ENCODE measurements at places on chromosomes 11 and 22.

DNA sequence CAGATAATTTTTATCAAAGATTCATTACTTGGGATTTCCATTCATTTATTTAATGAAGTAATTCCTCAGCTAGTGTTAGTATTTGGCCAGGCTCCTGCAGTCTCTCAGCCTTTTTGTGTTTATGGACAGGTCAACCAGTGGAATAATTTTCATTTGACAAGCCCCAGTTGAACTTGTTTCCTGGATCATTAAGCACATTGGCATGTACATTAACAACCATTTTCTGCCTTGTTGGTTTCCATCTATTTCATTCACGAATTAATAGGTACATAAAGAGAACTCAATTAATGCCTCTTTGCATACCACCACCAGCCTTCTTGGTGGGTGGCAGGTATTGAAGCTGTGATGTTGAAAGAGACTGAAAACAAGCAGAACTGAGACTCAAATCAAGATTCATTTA lies 745.2 kb downstream of the KCNA4 start:
- DNase-seq = no peak

DNA sequence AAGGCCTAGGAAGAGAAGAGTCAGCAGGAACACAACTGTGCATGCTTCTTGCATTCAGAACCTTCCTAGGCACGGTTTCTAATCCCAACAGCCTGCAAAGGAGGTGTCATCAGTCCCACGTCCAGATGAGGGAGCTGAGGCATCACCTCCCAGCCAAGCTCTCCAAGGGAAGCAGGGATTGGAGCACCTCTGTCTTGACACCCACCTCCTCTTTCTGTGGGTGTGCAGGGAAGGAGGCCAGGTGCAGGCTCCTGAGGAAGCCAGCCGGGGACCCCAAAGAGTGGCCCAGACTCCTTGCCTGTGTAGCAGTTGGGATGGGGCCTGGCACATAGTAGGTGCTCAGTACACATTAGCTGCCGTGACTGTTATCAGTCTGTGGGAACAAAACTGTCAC lies 2.0 kb downstream of the PNPLA5 start:
- DNase-seq = no peak

GRCh38 chr11:132111838-132112237 lies 741.4 kb downstream of the NTM start:
- DNase-seq = no peak

- DNase-seq = no peak
These were observed 9.2 kb downstream of the OR51F2 start for GRCh38 chr11:4830346-4830745.

- no peak for DNase-seq
These were observed 1074.5 kb downstream of the LRRC4C start for GRCh38 chr11:40384991-40385390.

- DNase-seq = no peak
These were observed 12.5 kb upstream of the C1QTNF4 start for GRCh38 chr11:47606731-47607130.

DNA sequence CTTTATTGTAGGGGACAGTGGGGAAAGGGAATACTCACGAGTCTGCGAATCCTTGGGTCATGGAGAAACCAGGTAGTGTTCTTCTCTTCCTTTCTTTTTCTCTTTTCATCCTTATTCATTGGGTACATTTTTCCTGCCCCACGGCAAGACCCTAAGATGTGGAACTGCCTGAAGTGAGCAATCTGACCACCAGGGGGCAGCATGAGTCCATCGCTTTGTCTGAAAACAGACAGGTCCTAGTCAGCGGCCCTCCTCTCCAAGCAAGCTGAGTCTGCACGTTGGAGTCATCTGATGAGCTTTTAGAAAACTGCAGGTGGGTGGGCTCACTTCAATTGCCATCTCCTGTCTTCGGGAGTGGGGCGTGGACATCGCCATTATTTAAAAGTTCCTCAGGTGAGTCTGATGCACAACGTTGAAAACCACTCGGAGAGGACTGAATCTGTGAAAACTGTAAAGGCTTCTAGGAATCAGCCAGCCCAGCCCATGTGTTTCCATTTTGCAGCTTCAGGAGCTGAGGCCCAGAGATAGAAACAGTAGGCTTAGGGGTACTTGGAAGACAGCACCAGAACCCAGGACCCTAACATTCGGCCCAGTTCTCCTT lies 34.0 kb upstream of the FBXO3 start:
- DNase-seq = peak; percentile 83

- DNase-seq = no peak
These were observed 67.2 kb downstream of the SPATA19 start for GRCh38 chr11:133778161-133778560.
